ENCODE measurements at places on chromosomes 4 and X. TPM values are rescaled to one million over a fixed set of nuclear protein-coding genes. Genes with fewer than 3 reads are reported as not detected.

The TIMP1 gene
- total RNA-seq, result 273 TPM

The CENPVL2 gene
- not detected for total RNA-seq

The ENPEP gene
- not detected for total RNA-seq

The CYSLTR1 gene
- total RNA-seq, result not detected

The ARAP2 gene
- 0.47 TPM for total RNA-seq

The HPSE gene
- 0.92 TPM for total RNA-seq

The TEX13C gene
- total RNA-seq, result 0.01 TPM

The GRXCR1 gene
- total RNA-seq, result not detected

The UGT2B28 gene
- not detected for total RNA-seq

The USP17L20 gene
- total RNA-seq, result not detected

The TMEM255A gene
- total RNA-seq, result 0.13 TPM

The GYG2 gene
- total RNA-seq, result 4.2 TPM

The CEP135 gene
- total RNA-seq, result 7.3 TPM

The SCML1 gene
- 6.7 TPM for total RNA-seq

The ELOVL6 gene
- 24.0 TPM for total RNA-seq

The ATG4A gene
- total RNA-seq, result 8.4 TPM

The DRD5 gene
- total RNA-seq, result not detected

The PLS3 gene
- 237 TPM for total RNA-seq

The BEX5 gene
- not detected for total RNA-seq

The SOD3 gene
- total RNA-seq, result not detected

The PNMA6F gene
- total RNA-seq, result not detected

The APLN gene
- 0.88 TPM for total RNA-seq

The SATL1 gene
- not detected for total RNA-seq

The UBA6 gene
- total RNA-seq, result 16.5 TPM

The SULT1B1 gene
- not detected for total RNA-seq

The PWWP3B gene
- not detected for total RNA-seq

The VCX3B gene
- not detected for total RNA-seq

The CXCL3 gene
- total RNA-seq, result 6.1 TPM

The CT45A1 gene
- total RNA-seq, result not detected

The NUDT10 gene
- 0.45 TPM for total RNA-seq

The PCYT1B gene
- not detected for total RNA-seq

All from A549 treated with DMSO at 1 μM for 4 hours (cell line).